Activated CD4-positive, alpha-beta T cell treated with anti-CD3 and anti-CD28 coated beads, Interleukin-2, amount 50 U/mL, for 1 hour (primary cell): ENCODE measurements at places on chromosomes 11 and 22.

- DNase-seq = no peak
These were observed 82.2 kb downstream of the PHF21B start for GRCh38 chr22:44927463-44928135.

GRCh38 chr11:57971272-57972012, 52.2 kb upstream of the OR9Q1 start:
- no peak for DNase-seq

DNA sequence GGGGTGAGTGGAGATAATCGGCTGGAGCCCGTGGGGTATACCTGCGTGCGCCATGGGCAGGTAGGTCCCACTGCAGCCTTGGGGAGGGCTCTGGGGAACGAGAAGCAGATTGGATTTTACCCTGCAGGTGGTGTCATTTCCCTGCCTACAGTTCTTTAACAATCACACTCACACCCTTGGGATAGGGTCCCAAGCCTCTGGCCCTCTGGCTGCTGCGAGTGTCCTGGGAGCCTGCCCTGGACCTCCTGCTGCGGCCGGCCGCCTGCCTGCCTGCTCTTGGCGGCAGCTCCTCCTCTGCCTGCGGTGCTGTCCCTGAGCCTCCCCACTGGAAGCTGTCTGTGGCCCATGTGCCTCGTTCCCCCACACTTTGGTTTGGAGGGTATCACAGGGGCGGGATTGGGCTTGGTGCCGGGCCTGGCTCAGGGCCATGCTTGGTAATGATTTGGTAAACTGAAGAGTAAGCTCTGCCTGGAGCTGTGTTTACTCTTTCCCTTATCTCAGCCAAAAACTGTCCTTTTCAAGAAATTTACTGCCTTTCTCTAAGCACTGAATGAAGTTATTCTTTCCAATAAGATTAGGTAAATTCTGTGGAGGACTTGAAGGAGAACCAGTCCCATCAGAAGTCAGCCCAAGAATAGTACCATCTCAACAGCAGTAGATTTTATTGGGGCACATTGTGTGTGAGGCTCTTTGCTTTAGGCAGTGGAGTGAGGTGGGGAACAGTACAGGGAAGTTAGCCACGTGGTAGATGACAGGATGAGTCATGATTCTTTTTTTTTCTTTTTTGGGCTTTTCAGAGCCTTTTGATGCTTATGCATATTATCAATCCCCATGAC, 53.7 kb downstream of the TBC1D22A start:
- DNase-seq = no peak

GRCh38 chr11:90168571-90168970, 34.1 kb downstream of the NAALAD2 start:
- no peak for DNase-seq

GRCh38 chr22:24789516-24789915, 15.0 kb upstream of the PIWIL3 start:
- DNase-seq = no peak

- DNase-seq = no peak
These were observed 288.5 kb downstream of the KIRREL3 start for GRCh38 chr11:126711977-126712625.

DNA sequence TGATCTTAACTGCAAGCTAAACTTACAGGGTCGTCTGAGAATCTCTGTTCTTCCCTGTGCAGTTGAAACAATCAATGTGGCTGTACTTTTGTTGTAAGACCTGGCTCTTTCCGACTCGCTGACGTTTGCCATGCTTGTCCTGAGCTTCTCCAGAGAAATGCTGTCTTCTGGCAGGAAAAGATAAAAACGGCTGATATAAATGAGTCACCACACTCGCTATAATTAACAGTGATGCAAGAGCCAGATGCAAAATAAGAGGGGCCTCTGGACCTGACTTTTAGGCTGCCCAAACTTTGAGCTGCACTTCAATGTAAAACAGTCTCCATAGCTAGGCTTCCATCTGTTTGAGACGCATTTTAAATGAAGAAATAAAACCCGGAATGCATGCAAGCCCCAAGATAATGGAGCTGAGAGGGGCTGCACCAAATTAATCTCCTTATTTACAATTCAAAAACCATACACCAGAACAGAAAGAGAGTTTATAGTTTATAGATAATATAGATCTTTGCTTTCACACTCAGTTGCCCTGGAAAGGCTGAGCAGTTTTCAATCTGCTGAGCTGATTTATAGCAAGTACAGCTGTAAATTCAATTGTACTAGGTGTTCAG, 48.5 kb downstream of the WT1 start:
- no peak for DNase-seq

DNA sequence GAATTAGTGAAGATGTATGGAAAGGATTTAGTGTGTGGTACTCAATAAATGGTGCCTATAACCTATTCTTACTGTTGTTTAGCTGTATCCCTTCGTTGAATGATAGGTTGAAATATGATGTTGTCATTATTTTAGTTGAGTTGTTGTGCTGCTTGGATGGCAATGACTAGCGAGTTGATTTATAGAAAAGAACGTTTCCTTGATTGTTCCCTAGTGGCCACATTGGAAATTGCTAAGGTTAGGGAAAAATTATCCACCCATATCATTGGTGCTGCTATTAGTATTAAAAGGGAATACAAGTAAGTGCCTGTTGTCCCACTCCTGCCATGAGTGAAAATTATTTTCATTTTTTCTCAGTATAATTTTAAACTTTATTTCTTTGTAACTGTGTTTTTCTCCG, 14.5 kb downstream of the EMSY start:
- DNase-seq = no peak
